ENCODE measurements at places on chromosomes 16 and 17.

DNA sequence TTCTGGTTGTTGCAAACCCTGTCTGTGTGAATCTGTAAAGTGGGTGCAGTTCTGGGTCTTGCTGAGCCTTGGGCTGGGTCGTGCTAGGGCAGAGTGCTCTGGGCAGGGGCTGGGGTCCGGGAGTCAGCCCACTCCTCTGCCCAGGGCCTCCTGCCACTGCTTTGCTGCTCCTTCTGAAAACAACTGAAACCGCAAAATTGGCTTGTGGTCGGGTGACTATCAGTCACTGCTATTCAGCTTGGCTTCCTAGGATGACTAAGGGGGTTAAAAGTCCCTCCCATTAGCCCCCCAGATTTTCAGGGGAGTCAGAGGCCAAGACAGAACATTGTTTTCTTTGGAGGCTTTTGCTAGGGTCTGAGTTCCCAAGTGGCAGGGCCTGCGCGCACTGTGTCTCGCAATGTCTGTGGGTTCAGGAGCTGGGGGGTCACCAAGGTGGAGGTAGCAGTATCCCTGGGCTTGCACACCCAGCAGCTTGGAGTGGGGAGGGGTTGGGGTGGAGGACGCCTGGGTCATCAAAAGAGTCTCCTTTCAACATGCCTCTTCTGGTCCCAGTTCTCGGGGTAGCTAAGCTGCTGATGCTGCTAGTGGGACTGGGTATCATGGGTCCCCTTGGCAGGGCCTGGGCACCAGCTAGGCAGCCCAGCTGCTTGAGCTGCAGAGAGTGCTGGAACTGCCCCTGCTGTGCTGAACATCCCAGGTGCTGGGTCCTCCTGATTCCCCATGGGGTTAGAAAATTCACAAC, 13.5 kb upstream of the TBX21 start:
- no peak for DNase-seq

GRCh38 chr17:39607057-39607850, 466 bp downstream of the NEUROD2 start:
- no peak for DNase-seq

DNA sequence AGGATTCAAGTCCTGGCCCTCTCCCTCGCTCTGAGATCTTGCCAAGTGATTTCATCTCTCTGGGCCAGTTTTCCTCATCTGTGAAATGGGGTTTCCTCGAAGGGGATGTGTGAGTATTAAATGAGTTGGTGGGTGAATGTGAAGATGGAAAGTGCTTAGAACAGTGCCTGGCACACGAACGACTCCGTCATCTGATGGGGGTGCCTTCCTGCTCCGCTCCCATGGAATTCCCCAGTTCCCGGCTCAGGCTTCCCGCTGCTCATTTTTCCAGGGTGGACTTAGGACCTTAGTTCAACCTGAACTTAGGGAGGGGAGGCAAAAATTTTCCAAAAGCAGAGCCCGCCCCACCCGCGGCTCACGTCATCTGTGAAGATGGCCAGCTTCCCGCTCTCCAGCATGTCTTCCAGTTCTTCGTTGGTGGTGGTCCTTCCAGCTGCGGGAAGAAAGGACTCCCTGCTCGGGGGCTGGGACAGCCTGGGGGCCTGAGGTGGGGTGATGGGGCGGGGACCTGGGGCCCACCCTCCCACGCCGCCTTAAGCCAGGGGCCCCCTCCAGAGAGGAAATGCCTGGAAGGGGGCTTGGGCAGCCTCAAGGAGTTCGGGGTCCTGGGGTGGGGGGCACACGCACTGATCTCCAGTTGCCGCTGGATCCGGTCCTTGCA, 11.4 kb downstream of the HSD3B7 start:
- DNase-seq = no peak

DNA sequence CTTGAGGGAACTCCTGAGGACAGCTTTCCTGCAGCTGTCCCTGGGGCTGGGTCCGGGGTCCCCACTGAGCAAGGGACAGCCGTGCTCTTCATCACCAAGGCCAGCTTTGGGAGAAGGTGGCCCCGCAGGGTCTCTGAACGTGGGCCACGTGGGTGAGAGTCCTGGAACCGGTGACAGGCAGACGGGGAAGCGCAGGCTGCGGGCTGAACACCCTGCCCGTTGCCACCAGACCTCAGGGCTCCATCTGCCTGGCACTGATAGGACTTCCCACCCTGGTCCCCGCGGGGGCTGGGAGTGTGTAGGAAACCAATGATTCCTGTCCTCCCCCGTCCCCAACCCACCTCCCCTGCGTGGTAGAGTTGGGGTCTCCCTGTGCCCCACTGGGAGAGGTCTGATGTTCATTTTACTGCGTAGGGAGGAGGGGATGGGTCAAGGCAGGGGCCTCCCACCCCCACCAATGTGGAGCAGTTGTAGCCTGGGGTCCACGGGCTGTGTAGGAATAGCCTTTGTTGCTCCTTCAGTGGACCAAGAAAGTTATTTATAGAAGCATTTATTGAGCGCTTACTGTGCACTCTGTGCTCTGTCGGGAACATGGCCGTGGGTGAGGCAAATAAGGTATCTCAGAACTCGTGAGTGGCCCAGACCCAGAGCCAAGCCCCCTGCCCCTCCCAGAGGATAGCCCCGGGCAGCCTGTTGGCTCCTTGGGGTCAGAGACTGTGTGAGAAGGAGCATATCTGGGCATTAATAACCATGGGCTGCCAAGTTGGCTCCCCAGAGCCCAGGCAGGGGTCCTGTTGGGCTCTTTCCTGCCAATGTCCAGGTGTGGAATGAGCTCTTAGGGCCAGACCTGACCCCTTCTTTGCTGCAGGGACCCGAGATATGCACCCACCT, 1.3 kb downstream of the ADGRG1 start:
- DNase-seq = no peak

GRCh38 chr17:76588182-76588581, 2.5 kb upstream of the ST6GALNAC2 start:
- DNase-seq = no peak

GRCh38 chr16:616733-617586, 13.8 kb upstream of the WFIKKN1 start:
- no peak for DNase-seq

DNA sequence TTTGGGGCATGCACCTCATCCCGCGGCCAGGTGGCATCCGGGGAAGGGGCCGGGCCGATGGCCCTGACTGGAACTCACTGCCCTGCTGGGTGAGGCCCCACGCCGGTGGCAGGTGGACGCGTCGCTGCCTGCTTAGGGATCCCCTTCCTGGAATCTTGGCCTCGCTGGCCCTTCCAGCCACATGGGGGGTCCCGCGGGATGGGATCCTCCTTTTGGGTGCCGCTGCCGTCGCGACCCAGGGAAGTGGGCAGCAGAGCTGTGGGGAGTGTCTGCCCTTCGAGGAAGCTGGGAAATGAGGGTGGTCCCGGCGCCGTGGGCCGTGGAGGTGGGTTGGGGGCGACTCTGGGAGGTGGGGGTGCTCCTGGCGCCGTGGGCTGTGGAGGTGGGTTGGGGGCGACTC, 12.8 kb downstream of the METRNL start:
- no peak for DNase-seq

DNA sequence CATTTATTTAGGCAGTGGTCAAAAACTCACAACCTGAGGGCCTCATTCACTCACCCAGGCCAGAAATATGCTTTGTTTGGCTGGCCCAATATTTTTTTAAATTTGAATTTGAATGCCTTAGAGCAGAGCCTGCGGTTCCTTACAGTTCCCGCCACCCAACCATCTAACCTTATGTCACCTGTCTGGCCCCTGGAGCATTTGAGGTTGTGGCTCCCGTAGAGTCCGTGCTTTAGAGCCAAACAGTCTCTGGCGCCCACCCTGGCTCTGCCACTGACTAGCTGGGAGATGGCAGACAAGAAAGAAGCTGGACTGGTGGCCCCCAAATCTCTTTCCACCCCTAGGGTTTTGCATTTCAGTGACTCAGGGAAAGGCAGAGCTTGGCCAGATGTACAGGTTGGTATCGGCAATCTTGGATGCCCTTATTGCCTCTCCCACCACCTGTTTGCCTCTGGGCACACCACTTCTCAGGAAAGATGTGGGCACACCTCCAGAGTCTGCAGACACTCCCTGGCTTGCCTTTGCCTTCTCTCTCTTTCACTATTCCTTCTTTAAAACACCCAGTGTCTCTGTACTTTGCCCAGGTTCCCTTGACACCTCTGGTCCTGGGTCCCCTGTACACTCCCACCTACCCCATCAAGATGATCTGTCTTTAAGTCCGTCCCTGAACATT, 1.9 kb upstream of the MAP3K14 start:
- DNase-seq = no peak

DNA sequence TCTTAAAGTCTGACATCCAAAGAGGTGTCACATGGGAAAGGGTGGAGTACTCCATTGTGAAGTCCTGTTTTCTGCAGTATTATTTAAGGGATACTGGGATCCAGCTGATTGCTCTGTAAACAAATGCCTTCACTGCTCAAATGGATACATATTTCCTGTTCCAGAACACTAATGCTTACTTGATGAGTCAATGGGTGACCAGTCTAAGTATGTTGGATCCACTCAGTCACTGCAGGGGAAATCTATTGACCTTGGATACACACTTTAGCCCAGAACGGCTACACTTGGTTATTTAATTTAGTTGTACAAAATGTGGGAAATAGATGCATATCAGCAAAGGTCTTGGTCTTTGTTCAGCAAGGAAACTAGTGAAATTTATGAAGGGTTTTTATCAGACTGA, 261.4 kb downstream of the MAP2K4 start:
- no peak for DNase-seq

DNA sequence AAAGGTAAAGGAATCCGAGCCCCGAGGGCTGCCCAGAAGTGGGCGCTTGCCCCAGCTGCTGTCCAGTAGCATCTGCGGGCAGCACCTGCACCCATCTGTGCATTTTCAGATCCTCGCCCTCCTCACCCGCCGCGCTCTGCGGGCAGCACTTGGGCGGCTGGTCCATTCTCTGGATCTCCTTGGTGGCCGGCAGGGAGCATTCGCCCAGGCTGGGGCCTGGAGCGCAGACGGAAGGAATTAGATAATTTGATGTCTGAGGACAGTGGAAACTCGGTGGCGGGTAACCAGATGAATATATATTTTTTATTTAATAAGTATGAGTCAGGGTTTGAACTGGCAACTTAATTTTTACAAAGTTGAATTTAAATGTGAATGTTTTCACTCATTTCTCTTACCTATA, 88.5 kb downstream of the NPIPB11 start:
- no peak for DNase-seq

- DNase-seq = no peak
These were observed 5.7 kb upstream of the KRT13 start for GRCh38 chr17:41511116-41511515.

DNA sequence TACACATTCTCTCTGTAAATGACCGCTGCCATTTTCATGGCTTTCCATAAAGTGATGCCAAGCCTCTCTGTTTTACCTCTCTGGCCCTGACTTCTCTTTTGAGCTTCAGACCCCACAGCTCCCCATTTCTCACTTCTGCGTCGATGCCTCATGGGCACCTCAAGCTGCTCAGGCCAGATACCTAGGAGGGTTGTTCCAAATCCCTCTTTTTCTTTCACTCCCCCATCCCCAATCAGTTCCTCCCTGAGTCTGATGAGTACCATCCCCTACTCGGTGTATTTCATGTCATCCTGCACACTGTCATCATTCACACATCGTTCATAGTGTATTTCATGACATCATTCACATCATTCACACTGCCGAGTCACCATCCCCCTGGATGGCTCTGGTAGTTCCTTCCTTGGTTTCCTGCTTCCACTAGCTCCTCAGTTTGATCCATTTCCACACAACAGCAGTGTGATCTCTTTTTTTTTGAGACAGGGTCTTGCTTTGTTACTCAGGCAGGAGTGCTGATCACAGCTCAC, 43.1 kb downstream of the NTN1 start:
- DNase-seq = no peak

DNA sequence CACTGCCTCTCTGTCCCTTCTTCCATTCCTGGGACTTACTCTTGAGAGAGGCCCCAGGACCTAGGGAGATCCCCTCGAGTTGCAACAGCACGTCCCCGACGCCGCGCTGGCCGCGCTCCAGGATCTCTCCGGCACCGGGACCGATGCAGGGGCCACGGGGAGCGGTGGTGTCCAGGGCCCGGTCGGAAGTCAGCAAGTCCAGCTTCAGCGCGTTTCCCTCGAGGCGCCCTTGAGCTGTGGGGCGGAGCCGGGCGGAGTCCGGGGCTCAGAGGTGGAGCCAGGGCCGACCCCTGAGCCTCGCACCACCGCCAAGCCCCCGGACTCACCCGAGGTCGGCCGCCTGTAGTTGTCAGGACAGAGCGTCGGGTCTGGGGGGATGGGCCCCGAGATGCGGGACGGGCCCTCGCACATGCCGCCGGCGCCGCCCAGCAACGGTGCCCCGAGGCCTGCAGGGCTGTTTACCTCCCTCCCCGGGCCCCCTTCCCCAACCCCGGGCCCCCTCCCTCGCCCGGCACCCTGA, 458 bp downstream of the ENKD1 start:
- DNase-seq = no peak

DNA sequence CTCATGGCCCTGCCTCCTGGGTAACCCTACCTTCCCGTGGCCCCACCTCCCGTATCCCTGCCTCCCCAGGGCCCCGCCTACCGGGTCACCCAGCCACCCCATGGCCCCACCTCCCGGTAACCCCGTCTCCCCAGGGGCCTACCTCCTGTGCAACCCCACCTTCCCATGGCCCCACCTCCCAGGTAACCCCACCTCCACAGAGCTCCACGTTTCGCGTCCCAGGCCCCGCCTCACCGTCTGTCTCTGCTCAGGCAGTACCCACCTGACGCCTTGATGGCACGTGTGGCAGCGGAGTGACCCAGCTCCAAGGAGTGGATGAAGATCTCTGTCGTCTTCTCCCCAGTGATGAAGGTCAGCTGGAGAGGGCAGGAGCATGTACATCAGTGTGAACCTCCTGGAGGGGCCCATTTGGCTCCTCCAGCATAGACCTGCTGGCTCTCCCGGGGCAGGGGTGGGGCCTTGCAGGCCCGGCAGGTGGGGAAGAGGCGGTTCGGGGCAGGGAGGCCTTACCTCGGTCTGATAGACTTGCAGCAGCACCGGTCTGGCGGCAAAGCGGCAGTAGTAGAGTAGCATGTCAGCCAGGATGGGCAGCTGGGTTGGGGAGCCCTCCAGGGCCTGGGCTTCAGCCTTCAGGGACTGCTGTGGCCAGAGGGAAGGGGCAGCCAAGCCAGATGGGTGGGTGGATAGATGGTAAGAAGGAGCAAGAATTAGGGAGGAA, 18.7 kb upstream of the PIK3R6 start:
- no peak for DNase-seq

GRCh38 chr17:260944-261343, 79.5 kb upstream of the DOC2B start:
- DNase-seq = no peak

DNA sequence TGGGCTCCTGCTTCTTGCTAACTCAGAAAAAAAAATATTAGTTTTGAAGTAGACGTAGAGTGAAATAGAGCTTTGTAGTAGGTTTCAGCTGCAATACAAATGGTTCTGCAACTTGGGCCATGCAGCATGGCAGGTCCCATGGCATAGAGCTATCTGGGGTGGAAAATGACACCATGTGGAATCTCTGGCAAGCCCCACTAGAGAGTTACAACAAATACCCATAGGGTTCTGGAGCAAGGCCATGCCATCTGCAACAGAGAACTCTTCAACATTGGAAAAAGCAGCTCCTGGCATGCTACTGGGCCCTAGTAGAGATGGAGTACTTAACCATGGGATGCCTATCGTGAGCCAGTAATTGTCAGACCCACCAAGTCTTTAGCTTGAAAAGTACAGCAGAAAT, 25.3 kb upstream of the RBBP6 start:
- DNase-seq = no peak

All from activated CD4-positive, alpha-beta T cell treated with anti-CD3 and anti-CD28 coated beads for 1 hour (primary cell).